ENCODE measurements at places on chromosomes 12 and 14. TPM values are rescaled to one million over a fixed set of nuclear protein-coding genes. Genes with fewer than 3 reads are reported as not detected.

Gene KRT75
- 2.6 TPM for total RNA-seq

Gene SIX4
- 14.9 TPM for total RNA-seq

Gene SAMD15
- total RNA-seq: 0.35 TPM

Gene KCNC2
- not detected for total RNA-seq

Gene SOS2
- 14.5 TPM for total RNA-seq

Gene TCL1B
- total RNA-seq: not detected

Gene RABGGTA
- total RNA-seq: 80.3 TPM
